ENCODE measurements at places on chromosomes 12 and 14. TPM values are rescaled to one million over a fixed set of nuclear protein-coding genes. Genes with fewer than 3 reads are reported as not detected.

Gene CALM1
- 482 TPM for total RNA-seq

Gene NEUROD4
- not detected for total RNA-seq

Gene OVCH1
- not detected for total RNA-seq

Gene MGST1
- not detected for total RNA-seq

Gene CNOT2
- total RNA-seq, result 74.4 TPM

Gene TSPAN8
- total RNA-seq, result not detected

Gene LRRC43
- total RNA-seq, result not detected

DNA sequence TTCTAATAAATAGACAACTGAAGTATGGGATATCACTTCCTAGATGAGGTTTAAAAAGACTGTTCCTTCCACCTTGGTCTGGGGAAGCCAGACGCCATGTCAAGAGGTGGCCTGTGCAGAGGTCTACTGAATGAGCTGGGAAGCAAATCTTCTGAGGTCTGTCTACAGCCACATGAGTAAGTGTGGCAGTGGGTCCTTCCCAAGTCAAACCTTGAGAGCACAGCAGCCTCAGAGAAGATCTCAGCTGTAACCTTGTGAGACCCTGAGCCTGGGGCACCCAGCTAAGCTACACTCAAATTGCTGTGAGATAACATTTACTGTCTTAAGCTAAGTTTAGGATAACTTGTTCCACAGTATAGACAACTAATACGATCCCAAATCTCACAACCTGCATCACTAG lies 20.2 kb downstream of the NDUFA12 start:
- no peak for DNase-seq

GRCh38 chr12:56086096-56086495 lies 6.1 kb downstream of the ERBB3 start:
- no peak for DNase-seq

DNA sequence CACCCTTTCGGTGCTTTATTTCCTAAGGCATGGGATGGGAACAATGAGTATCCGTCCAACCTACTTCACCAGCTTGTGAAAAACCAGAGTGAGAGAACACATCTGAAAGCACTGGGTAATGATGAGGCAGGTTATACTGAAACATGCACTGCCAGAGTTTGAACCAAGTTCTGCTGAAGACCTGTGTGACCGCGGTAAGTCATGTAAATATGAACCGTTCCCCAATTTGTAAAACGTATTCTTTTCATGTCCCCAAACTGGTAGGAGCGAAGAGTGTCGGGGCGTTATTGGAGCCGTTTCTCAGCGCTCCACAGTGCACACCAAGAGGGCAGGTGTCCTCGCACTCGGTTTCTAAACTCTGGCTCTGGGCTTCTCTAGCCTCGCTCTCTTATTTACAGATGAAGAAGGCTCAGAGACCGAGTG lies 788 bp upstream of the NGDN start:
- no peak for DNase-seq

GRCh38 chr12:42420395-42420794 lies 94.4 kb downstream of the PPHLN1 start:
- DNase-seq, result no peak

DNA sequence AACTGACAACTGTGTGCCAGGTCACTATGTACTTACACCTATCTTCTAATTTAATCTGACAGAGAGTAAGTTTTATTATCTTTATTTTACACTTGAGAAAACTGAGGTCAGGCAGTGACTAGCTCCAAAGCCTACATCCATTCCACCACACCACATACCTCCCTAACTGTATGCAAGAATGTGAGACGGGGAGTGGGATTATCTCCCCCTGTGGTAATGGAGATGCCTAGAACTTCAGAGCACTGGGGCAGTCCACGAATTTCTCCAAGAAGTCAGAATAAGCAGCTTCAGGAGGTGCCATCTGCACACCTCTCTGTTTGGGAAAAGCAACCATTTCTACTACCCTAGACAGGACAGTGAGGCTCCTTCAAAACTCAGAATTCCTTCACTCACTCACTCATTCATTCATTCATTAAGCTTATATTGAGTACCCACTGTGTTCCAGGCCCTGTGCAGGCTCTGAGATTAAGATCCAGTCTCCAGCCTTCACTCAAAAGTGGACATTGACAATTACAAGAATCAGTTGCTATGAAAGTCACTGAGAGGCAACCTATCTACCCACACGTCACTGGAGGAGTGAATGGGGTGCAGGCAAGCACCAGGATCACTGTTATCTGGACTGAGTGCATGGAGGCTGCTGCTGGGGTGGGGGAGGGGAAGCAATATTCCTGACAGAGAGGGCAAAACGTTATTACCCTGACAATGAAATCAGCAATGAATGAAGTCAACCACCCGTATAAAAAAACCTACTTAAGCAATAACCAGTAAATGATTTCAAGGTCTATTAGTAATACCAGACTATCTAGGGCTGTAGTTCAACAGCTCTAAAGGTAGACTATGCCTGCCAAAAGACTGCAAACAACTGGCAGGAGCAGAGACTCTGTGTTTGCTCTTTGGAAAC lies 18.0 kb downstream of the SLC7A7 start:
- no peak for DNase-seq

DNA sequence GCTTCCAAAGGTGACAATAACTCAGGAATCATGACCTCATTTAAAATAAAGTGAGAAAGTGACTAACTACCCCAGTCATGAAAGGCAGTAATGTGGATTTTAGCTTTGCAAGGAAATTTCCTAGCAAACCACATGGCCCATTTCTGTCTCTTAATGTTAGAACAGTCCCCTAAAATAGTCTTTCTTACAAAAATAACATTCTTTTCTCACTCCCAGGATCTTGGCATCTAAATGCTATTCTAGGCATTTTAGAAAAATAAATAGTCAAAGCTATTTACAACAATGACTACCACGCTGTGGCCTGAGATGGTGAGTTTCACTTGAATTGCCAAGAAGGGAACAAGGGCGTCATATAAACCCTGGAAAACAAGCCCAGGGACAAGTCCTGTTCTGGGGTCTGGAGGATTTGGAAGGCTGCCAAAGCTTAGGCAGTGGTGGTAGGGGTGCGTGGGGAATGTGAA lies 101.2 kb upstream of the CCDC175 start:
- no peak for DNase-seq

DNA sequence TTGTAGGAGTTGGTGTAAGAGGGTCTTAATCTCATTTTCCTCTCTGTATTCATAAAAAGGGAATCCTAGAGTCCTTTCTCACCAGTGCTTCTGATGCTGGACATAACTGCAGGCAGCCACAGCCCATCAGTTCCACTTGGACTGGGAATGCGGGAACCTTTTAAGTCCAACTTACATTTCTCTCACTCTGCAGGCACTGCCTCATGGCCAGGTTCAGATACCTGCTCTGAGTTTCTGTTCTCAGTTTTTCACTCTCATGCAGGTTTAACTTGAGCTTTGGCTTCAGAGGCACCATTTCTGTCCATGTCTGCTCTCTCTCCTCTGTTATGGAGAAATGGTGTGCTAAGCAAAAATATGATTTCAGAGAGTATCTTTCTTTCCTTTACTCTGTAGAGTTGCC lies 4.2 kb downstream of the ACVR1B start:
- no peak for DNase-seq
